ENCODE measurements at places on chromosomes 2 and 18. TPM values are rescaled to one million over a fixed set of nuclear protein-coding genes. Genes with fewer than 3 reads are reported as not detected.

Gene ZNF385B
- total RNA-seq: not detected

Gene OR6B3
- not detected for total RNA-seq

Gene FOXD4L1
- not detected for total RNA-seq

Gene TUBA3D
- total RNA-seq: not detected

Gene TEX44
- not detected for total RNA-seq

Gene ST8SIA5
- not detected for total RNA-seq

Gene NMUR1
- not detected for total RNA-seq

Gene LYPD6
- 3.9 TPM for total RNA-seq

Gene KRTCAP3
- total RNA-seq: not detected

Gene SCYGR4
- total RNA-seq: not detected

Gene RRM2
- total RNA-seq: 173 TPM

Gene PROKR1
- not detected for total RNA-seq

Gene IL36B
- total RNA-seq: not detected

Gene LBX2
- 4.3 TPM for total RNA-seq

Gene CAB39
- 60.0 TPM for total RNA-seq

Gene STAT4
- not detected for total RNA-seq

Gene LYG1
- total RNA-seq: not detected

Gene ZEB2
- total RNA-seq: 9.7 TPM

Gene C1GALT1C1L
- total RNA-seq: not detected

Gene DTNA
- total RNA-seq: 3.4 TPM

Gene XIRP2
- total RNA-seq: 0.20 TPM

Gene CNDP1
- not detected for total RNA-seq

Gene FIGN
- 0.13 TPM for total RNA-seq

Gene SRD5A2
- not detected for total RNA-seq

Gene ALLC
- not detected for total RNA-seq

Gene LAMA1
- total RNA-seq: 0.25 TPM

Gene MALL
- total RNA-seq: 171 TPM

Gene NXPH2
- not detected for total RNA-seq

Gene ANKRD30B
- total RNA-seq: not detected

Gene DSC2
- total RNA-seq: 0.07 TPM

Gene KDSR
- total RNA-seq: 35.2 TPM

Gene OTOF
- 1.3 TPM for total RNA-seq

Gene GPR55
- total RNA-seq: not detected

Gene SLC40A1
- total RNA-seq: 3.1 TPM

Gene HDAC4
- total RNA-seq: 11.7 TPM

All from mammary microvascular endothelial cell (primary cell).